ENCODE measurements at places on chromosomes 5 and 9. TPM values are rescaled to one million over a fixed set of nuclear protein-coding genes. Genes with fewer than 3 reads are reported as not detected.

The HSDL2 gene
- total RNA-seq: 11.3 TPM

The MCTP1 gene
- total RNA-seq: 2.4 TPM

DNA sequence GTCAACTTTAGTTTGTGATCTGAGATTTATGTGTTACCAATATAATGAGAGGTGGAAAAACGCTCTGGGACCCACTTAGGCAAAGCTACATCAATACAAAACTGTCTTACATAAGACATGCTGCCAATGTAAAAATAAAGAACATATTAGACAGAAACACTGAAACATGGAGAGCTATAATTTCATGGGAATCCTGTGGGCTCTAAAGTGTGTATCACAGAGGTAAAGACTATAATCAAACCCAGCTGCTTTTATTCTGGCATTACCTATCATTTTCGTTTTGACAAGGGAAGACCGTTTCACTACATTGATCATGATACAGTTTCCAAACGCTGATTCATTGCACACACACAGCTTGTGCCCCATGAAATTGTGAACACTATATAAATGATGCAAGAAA, 400.5 kb upstream of the TUSC1 start:
- no peak for DNase-seq

- DNase-seq: no peak
Measured at GRCh38 chr5:36374266-36374862, 72.7 kb upstream of the RANBP3L start.

DNA sequence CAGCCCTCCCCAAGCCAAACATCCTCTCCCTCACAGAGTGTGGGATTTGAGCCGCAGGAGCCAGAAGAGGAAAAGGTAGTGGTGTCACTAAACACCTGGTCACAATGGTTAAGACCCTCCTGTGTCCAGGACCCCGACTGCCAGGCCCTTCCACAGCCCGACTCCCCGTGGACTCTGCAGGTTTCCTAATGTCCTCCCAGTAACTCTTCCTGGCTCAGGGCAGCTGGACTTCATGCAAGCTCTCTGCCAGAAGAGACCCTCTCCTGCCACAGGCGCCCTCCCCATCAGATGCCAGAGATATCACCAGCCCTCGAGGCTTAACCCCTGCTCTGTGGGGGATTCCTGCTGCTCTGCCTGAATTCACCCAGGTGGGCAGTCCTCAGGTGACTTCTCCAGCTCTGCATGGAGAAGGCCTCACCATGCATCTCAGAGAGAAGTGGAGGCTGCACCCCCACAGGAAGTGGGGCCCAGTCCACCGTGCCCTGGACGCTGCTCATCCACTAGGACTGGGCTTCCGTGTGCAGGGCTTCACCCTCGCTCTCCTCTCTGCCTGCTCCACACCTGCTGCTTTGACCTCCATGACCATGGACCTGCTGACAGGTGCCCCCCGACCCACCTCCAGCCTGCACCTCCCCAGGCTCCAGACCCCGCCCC, 111.2 kb downstream of the ADAMTS2 start:
- peak; percentile 40 for DNase-seq

GRCh38 chr9:9122230-9122875, 1322.8 kb upstream of the DMAC1 start:
- no peak for DNase-seq

- DNase-seq: peak; percentile 60
Measured at GRCh38 chr5:141850244-141850768, 27.9 kb downstream of the PCDH1 start.

GRCh38 chr5:103425686-103426454, 136.7 kb downstream of the NUDT12 start:
- no peak for DNase-seq

DNA sequence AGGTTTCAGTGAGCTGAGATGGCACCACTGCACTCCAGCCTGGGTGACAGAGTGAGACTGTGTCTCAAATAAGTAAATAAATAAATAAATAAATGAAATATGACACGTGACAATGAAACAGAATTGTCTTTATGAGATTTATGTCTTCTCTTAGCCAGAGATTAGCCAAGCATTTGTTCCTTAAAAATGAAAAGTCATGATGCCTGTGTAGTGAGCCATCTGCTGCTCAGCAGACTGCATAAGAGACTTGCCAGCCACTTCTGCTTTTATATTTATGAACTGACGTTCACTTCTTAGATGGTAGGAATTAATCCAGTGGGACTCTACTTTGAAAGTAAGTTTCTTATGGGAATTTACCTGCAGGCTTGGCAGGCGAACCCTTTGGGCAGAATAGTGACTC, 227.4 kb downstream of the NR3C1 start:
- no peak for DNase-seq

DNA sequence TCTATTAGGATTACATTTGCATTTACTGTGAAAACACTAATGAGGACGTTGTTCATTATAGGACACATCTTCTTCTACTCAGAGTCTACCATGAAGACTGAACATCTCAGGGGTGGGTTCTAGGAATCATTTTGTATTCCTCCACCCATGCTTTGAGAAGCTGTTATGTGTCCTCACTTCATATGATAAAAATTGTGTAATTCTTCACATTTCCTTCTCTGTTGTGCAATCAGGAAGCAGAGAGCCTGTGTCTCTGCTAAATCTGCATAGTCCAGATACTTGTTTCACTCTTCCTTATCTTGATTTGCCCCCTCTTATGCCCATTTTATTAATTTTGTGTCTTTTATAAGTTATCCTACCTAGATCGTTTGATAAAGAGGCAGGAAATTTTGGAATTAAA, 97.8 kb upstream of the IQGAP2 start:
- no peak for DNase-seq

The PTGDS gene
- total RNA-seq: 39.1 TPM

- DNase-seq: no peak
Measured at GRCh38 chr9:111601237-111602018, 2.0 kb upstream of the PTGR1 start.

The ZSWIM6 gene
- 6.5 TPM for total RNA-seq

The CNTLN gene
- total RNA-seq: 1.8 TPM

The SPINK1 gene
- total RNA-seq: 22,548 TPM

GRCh38 chr9:90909225-90909624, 107.6 kb downstream of the SYK start:
- DNase-seq: no peak

GRCh38 chr9:133981589-133981957, 10.6 kb downstream of the VAV2 start:
- no peak for DNase-seq

The CCNJL gene
- total RNA-seq: 0.56 TPM

The RHOBTB3 gene
- 106 TPM for total RNA-seq

DNA sequence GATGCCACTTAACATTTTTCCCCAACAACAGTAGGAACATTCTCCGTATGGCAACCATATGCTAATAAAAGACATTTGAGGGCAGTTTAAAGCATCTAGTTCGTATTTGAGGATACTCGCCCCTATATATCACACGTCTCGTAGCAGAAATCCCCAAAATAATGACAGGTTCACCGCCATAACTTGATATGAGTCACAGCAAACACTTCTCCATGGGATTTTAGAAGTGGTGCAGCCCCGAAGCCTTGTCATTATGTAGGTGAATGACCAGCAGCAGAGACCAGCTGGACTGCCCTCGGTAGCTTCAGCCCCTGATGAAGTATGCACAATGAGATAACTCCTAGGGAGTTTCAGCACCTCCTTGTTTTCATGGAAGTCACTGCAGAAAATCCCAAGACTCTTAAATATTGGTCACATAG, 2.0 kb downstream of the CTNND2 start:
- DNase-seq: peak; percentile 23

- no peak for DNase-seq
Measured at GRCh38 chr9:128043467-128043868, 23.7 kb downstream of the NAIF1 start.

- no peak for DNase-seq
Measured at GRCh38 chr5:135234242-135234641, 164.8 kb downstream of the MACROH2A1 start.

All from pancreas (tissue), 10 donors.